ENCODE measurements at places on chromosomes 5 and 9. TPM values are rescaled to one million over a fixed set of nuclear protein-coding genes. Genes with fewer than 3 reads are reported as not detected.
A peak's percentile ranks its signal among the peaks of the same experiment; 100 is the strongest.

- no peak for DNase-seq
Measured at GRCh38 chr5:174455301-174455700, 269.1 kb upstream of the MSX2 start.

DNA sequence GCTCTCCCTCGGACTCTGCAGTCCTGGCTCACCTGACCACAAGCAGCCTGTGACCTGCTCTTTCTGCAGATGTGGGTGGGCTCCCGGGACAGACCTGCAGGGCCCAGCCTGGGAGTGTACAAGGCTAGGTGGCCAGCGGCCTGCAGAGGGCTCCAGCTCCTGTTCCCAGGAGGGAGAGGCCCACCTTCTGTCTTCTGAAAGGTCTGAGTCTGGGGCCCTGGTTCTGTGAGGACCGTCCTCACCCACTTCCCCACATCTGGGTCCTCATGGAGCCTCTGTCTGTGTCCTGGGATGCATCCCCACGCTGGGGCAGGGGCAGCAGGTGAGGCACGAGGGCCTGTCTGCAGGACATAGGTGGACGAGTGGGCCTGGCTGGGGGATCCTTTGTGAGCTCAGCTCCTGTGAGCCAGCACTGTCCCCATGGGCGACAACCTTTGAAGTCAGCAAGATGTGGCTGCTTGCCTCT is 43.7 kb downstream of the PHF2 start:
- DNase-seq = no peak

- no peak for DNase-seq
Measured at GRCh38 chr9:37373621-37374020, 48.9 kb upstream of the GRHPR start.

- DNase-seq = peak; percentile 43
Measured at GRCh38 chr5:35777358-35778087, 79.2 kb upstream of the IL7R start.

GRCh38 chr9:35116539-35116897 is 856 bp upstream of the ATOSB start:
- no peak for DNase-seq

- no peak for DNase-seq
Measured at GRCh38 chr5:78666041-78666444, 17.5 kb upstream of the LHFPL2 start.

GRCh38 chr9:132144708-132145365 is 17.0 kb upstream of the NTNG2 start:
- DNase-seq = no peak

DNA sequence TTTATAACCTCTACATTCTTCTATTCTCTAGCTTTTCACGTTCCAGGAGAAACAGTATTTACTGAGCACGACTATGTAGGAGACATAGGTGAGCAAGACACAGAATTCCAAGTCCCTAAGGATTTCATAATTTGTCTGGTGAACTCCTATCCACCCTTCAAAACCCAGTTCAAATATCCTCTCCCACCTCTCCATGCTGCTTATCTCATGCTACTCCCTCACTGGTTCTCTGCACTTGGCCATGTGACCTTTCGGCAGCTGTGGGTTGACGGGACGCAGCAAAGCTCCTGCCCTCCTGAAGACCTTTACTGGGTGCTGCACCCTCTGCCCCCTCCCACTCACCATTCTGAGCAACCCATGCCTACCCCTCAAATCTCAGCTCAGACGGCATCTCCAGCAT is 173.2 kb downstream of the RGS3 start:
- DNase-seq = no peak

DNA sequence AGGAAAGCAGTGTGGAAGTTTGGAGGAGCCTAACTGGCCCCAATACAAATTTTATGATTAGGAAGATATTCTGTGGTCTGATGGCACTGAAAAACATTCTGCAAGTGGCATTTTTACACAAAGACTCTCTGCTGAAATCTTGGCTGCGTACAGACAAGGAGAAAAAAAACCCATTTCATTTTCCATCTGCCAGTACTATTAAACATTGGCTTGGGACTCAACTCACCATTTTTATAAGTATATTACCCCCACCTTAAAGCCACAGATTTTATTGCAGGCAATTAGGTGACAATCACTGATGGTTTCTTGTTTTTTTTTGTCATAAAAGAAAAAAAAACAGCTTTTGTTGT is 206.9 kb downstream of the PTTG1 start:
- no peak for DNase-seq

- no peak for DNase-seq
Measured at GRCh38 chr9:21018177-21018576, 13.3 kb downstream of the HACD4 start.

GRCh38 chr5:151663617-151664293 is 23.0 kb downstream of the SPARC start:
- no peak for DNase-seq

- no peak for DNase-seq
Measured at GRCh38 chr5:76870046-76870445, 20.2 kb downstream of the S100Z start.

DNA sequence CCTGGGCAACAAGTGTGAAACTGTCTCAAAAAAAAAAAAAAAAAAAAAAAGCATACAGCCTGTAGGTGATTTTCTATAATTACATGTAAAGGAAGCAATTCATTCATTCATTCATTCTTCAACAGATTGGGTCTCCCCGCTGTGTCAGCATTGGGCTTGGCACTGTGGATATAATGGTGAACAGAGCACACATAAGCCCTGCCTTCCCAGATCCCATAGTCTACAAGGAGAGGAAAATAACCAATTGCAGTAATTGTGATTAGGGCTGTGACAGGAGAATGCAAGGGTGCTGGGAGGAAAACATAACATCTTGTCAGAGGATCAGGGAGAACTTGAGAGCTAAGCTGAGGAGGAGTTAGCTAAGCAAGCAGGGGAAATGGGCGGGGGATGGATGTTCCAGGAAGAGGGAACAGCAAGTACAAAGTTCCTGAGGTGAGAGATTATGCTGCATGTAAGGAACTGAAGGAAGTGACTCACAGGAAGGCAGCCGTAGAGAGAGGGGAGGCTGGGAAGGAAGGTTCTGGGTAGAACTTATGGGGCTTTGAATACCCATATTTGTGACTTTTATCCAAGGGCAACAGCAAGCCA is 24.0 kb upstream of the KLF9 start:
- peak; percentile 53 for DNase-seq

GRCh38 chr5:65812648-65813047 is 90.6 kb downstream of the NLN start:
- DNase-seq = no peak

Gene PRRT1B
- total RNA-seq = not detected

Gene FIBCD1
- total RNA-seq = 2.3 TPM

Gene UBE2QL1
- total RNA-seq = 0.34 TPM

Gene ARHGEF28
- total RNA-seq = 66.1 TPM

Gene PDCD1LG2
- total RNA-seq = 1.8 TPM

Gene CAAP1
- total RNA-seq = 33.4 TPM

Gene PCSK1
- total RNA-seq = not detected

Gene SH3TC2
- total RNA-seq = 7.9 TPM
